ENCODE measurements at places on chromosomes 4 and X. TPM values are rescaled to one million over a fixed set of nuclear protein-coding genes. Genes with fewer than 3 reads are reported as not detected.

CSAG3 gene
- not detected for total RNA-seq

RBM46 gene
- total RNA-seq = not detected

SLC10A7 gene
- 31.6 TPM for total RNA-seq

MAGEA1 gene
- not detected for total RNA-seq

POU3F4 gene
- total RNA-seq = 18.8 TPM

H2BW1 gene
- not detected for total RNA-seq

SMIM10 gene
- total RNA-seq = 0.31 TPM

ARHGEF38 gene
- total RNA-seq = under 0.01 TPM

NXF2B gene
- total RNA-seq = 0.31 TPM

CRLF2 gene
- total RNA-seq = not detected

MAGEA9B gene
- not detected for total RNA-seq

PRSS12 gene
- 88.3 TPM for total RNA-seq

INPP4B gene
- 5.9 TPM for total RNA-seq

PPARGC1A gene
- 8.5 TPM for total RNA-seq

IL13RA1 gene
- total RNA-seq = 2.5 TPM

CLDN22 gene
- total RNA-seq = not detected

SH2D1A gene
- total RNA-seq = not detected

SLC9B2 gene
- 113 TPM for total RNA-seq

VSIG1 gene
- total RNA-seq = 0.31 TPM

MAGED4B gene
- total RNA-seq = 81.7 TPM

PGAM4 gene
- total RNA-seq = not detected

FREM3 gene
- total RNA-seq = not detected

UGT2A3 gene
- not detected for total RNA-seq

CHRDL1 gene
- total RNA-seq = 36.9 TPM

FHIP1A gene
- 3.8 TPM for total RNA-seq

EOLA2 gene
- 19.4 TPM for total RNA-seq

PPP4R3C gene
- not detected for total RNA-seq

PPP1R2C gene
- total RNA-seq = not detected

KDM6A gene
- total RNA-seq = 47.0 TPM

MCTS1 gene
- 32.2 TPM for total RNA-seq

CLOCK gene
- total RNA-seq = 42.6 TPM

CT47C1 gene
- total RNA-seq = not detected

TMEM271 gene
- total RNA-seq = 13.5 TPM

ETDC gene
- total RNA-seq = not detected

RAI2 gene
- 5.6 TPM for total RNA-seq

PDLIM3 gene
- 22.5 TPM for total RNA-seq

EGFL6 gene
- 0.31 TPM for total RNA-seq

SCD5 gene
- 270 TPM for total RNA-seq

MOSPD2 gene
- total RNA-seq = 22.2 TPM

STPG2 gene
- total RNA-seq = 4.1 TPM

ZNF185 gene
- total RNA-seq = 3.8 TPM

CENPVL2 gene
- total RNA-seq = 2.5 TPM
